ENCODE measurements at places on chromosomes 2 and 18.

DNA sequence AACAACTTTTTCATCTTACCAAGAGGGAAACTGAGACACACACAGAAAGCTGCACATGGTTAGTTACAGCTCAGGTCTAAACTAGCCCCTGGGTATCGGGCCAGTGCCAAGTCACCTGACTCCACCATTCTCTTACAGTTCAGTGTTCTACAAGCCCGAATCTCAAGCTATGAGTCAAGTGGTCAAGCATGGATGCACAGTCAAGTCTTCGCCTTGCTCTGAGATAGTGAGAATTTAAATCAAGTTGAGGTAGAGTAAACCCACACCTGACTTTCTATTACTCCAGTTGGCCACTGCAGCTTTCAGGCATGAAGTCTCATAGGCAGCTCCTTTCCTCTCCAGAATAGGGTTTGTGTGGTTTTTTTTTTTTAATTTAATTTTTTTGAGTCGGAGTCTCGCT is 34.5 kb upstream of the ARL5A start:
- DNase-seq, result no peak

DNA sequence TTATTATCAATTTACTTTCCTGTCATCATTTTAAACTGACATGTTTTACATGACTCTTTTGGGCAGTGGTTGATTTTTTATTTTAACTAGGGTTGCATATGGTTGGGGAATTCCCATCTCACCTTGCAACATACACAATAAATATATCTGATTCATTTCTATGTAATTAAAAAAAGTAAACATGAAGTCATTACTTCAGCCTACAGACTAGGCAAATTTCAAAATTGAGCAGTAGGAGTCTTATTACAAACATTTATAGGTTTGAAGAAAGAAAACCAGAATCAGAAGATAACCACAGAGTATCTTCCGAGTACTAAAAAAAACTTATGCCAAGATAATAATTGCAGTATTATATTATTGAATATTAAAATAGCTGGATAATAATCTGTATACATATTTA is 377.0 kb upstream of the VRK2 start:
- no peak for DNase-seq

- no peak for DNase-seq
Measured at GRCh38 chr2:86563650-86564061, 413 bp upstream of the CHMP3 start.

DNA sequence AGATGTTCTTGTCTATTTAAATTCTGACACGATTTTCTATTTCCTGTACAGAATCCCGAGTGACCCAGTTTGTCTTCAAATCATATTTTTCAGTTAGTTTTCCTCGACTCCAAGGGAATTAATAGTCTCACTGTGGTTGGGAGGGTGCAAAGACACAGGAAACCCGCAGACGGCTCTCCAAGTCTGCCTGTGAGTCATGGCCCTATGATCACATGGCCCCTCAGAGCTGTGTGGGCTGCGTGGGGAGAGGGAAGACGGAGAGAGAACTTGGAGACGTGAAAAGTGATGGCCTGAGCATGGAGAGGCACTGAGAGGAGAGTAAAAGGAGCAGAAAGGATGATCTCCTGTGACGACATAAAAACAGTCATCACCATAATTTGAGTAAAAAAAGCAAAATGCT is 989.9 kb downstream of the DCDC2C start:
- no peak for DNase-seq

GRCh38 chr2:197363998-197364397 is 53.4 kb upstream of the ANKRD44 start:
- no peak for DNase-seq

- DNase-seq, result no peak
Measured at GRCh38 chr2:98379311-98380202, 33.3 kb downstream of the CNGA3 start.

GRCh38 chr2:156512451-156512850 is 76.3 kb downstream of the GPD2 start:
- DNase-seq, result no peak

- DNase-seq, result peak; percentile 24
Measured at GRCh38 chr18:3248658-3249359, 1.2 kb downstream of the MYL12A start.

- no peak for DNase-seq
Measured at GRCh38 chr18:5975111-5976002, 80.0 kb upstream of the TMEM200C start.

GRCh38 chr2:112048887-112049286 is 6.2 kb upstream of the TMEM87B start:
- DNase-seq, result peak; percentile 68

DNA sequence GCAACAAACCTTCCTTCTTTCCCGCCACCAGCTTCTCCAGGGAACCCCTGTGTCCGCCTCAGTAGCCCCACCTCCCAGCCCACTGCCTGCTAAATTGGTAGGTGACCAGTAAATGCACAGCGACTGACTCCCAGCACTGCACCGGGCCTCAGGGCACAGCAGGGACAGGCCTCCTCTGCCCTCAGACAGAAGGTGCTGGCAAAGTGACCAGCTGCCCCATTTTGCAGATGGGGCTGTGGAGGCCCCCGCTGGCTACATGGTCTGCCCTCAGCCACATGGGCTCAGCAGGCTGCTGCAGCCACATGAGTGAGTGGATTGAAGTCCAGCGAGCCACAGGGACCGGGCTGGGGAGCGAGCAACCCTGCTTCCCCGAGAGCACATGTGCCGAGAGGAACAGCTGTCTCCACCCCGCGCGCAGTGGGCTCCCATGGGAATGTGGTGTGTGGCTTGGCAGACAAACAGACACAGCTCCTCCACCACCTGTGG is 7.8 kb upstream of the NPPC start:
- no peak for DNase-seq

Data from CD4-positive, alpha-beta T cell treated with Interleukin-1 beta for 1 hour (primary cell).